ENCODE measurements at places on chromosomes 3 and 15.

DNA sequence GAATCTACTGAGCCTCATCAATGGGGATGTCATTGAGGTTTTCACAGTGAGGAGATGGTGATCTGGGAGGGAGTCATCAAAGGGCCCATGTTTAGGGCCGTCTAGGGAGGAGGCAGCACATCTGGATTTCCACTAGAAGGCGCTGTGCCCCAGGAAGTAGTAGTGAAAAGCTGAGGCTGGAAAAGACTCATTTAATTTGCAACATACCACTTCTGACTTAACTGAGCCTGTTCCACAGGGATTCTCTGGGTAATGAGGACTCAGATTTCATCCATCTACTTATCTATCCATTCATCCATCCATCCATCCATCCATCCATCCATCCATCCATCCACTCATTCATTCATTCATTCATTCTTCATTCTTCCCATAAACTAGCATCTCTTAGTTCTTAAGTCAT is 17.4 kb upstream of the SHF start:
- no peak for DNase-seq

DNA sequence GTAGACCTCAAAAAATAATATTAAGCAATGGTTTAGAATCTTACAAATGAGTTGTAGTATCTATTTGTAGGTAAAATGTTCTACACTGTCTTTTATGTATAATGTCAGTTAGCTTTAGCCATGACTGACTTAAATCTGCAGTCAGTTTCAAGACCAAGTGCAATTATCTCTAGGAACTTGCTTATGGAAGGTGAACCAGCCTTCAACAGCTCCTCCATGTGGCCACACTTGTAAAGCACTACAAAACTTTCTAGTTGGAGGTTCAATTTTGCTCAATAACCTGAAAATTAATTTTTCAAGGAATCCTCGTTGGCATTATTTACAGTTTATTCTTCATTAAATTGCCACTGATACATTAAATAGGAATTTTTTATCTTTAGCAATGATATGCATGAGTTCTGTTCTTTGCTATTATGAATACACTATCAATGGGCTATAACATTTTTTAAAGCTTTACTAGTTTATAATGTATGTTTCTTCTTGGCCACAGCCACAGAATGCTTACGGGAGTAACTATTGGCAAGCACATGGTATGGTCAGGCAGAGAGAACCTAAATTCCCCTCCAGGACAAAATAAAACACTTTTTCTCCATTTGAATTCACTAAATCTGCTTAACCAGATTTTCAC is 315.3 kb upstream of the UBE2E2 start:
- DNase-seq, result no peak

DNA sequence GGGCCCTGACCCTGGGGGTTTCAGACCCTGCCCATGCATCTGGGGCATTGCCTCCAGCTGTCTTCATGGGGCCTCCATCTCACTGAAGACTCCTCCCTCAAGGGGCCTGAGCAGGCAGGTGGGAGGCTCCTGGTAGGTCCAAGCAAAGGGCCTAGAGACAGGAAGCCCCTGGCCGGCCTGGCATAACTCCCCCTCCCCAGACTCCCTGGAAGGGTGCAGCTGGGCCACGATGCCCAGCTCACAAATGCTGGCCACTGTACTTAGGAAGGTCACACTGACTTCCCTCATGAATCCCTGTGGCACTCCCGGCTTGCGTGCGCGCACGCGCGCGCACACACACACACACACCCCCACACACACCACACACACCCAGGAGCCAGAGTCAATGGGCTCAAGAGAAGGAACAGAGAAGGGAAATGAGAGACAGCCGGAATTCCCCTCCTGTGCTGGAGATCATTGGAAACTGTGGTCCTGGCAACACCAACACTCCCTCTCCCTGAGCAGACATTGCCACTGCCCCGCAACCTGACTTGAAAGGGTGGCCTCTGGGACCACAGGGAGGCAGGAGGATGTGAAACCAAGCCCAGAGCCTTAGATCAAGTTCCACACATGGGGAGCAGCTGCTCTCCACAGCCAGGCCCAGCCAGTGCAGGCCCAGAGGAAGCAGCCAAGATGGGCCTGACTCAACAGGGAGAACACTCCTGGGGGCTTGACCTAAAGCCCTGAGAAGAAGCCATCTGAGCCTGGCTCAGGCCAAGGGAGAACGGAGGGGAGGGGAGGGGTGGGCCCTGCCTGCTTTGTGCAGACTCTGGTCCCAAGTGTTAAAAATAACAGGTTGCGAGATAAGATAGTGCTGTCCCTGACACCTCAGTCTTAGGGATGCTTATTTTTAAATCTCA is 69.7 kb downstream of the SCN5A start:
- no peak for DNase-seq

- DNase-seq, result no peak
Measured at GRCh38 chr15:68818769-68819494, 1.8 kb downstream of the ANP32A start.

DNA sequence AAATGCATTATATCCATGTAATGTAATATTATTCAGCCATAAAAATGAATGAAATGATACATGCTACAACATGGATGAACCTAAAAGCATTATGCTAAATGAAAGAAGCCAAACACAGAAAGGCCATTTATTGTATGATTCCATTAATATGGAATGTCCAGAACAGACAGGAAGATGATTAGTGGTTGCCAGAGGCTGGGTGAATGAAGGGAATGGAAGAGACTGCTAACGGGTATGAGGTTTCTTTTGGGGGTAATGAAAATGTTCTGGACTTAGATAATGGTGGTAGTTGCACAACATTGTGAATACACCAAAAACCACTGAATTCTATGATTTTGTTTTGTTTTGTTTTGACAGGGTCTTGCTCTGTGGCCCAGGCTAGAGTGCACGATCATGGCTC is 61.6 kb upstream of the MAP4 start:
- DNase-seq, result no peak
